T-helper 17 cell (primary cell): ENCODE measurements at places on chromosomes 11 and 22.

DNA sequence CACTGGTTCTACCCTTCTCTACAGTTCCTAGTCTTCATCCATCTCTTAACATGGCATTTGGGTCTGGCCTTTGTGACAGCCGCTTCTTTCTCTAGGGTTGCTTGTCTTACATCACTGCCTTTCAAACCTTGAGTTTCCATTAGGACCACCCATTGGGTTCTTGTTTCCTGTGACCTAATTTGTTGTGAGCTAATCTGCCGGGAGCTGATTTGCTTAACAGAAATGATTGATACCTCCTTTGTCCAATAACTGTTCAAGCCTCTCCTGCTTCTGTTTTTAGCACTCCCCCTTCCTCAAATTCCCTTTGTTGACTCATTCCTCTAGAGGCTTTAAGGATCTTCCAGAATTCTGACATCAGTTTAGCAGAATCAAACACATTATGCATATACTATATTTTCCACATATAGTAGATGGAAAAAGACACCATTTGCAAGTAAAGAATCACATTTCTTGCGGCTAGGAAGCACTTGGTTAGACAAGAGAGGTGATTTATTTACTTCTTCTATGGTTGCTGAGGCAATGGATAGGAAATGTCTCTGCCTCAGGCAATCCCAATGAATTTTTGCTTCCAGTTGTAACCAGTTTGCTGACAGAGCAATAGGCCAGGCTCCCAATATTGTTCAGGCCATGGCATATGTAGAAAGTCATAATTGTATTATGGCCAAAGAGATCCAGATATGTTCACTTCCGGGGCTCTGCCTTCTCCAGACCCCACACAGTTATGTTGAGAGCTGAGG is 130.7 kb downstream of the SNX19 start:
- no peaks in the 10 kb centered on the region for H3K4me1 ChIP-seq
- H3K27ac ChIP-seq, result no peak overlapping the region
- H3K36me3 ChIP-seq, result no peaks in the 10 kb centered on the region
- H3K4me3 ChIP-seq, result no peak overlapping the region

GRCh38 chr11:62983536-62984199 is 1.1 kb downstream of the SLC22A6 start:
- H3K27me3 ChIP-seq, result peaks cover 51% of the 10 kb centered on the region
- H3K27ac ChIP-seq, result no peak overlapping the region
- no peak overlapping the region for H3K4me3 ChIP-seq
- H3K36me3 ChIP-seq, result no peaks in the 10 kb centered on the region

DNA sequence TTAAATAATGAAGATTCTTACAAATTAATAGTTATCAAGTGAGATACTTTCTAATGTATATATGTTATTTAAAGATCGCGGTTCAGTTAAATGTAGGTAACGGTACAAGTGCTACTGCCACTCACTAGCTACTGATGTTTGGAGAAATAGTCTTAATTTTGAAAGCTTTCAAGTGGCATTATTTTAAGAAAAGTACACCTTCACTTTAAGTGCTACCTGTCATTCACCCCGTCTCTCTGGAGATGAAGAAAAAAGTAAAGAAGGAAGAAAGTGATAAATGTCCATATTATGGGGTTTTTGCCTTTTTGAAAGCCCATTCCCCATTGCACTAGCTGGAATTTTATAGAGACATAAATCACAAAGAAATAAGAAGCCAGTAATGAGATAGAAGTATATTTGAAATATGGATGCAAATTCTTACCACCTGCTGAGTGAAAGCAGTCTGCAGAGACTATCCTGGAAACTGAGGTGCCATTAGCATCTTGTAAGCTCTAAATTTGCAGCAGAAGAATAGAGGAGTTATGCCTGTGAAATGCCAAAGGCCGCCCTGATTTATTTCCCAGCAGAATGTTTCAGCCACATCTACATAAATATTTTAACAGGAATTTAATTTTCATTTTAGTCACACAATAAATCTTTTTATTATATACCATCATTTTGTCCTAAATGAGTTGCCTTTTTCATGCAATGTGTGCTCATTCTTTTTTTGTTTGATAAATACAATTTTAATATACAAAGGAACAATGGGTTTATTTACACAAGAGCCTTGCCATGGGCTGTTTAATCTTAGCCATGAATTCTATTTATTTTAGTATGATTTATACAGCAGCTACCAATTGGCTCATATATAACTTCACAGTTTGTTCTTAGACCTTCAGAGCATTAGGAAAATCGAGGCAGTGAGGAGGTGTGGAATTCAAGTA is 489.9 kb upstream of the RAG2 start:
- no peak overlapping the region for H3K4me3 ChIP-seq
- H3K36me3 ChIP-seq, result no peaks in the 10 kb centered on the region
- no peaks in the 10 kb centered on the region for H3K27me3 ChIP-seq
- no peak for DNase-seq

DNA sequence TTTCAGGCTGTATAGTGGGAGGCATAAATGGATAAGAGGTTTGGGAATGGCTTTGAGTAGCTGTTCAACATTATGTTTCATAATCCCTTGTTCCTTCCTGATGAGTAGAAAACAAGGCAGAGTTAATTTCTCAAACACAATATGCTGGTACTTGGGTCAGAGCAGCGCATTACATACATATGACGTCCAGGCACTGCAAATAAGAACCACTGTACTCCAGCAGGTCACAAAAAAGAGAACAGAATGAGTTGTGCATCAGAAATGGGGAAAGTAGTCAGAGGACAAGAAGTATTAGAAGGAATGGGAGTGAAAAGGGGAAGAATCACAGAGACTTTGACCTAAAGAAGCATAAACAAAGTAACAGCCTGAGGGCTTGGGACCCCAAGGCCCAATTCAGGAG is 44.0 kb upstream of the RDX start:
- peaks cover 12% of the 10 kb centered on the region for H3K4me1 ChIP-seq
- H3K27ac ChIP-seq, result no peak overlapping the region
- no peak overlapping the region for H3K4me3 ChIP-seq
- no peaks in the 10 kb centered on the region for H3K36me3 ChIP-seq

- H3K36me3 ChIP-seq, result no peaks in the 10 kb centered on the region
- H3K27me3 ChIP-seq, result no peaks in the 10 kb centered on the region
- H3K27ac ChIP-seq, result peak overlapping the region; percentile 95
- no peak for DNase-seq
- H3K4me3 ChIP-seq, result peak overlapping the region; percentile 21
- peaks cover 67% of the 10 kb centered on the region for H3K4me1 ChIP-seq
These were observed 25.5 kb downstream of the KCNJ1 start for GRCh38 chr11:128841461-128842072.
